T-cell (primary cell): ENCODE measurements at places on chromosomes 11 and 22.

DNA sequence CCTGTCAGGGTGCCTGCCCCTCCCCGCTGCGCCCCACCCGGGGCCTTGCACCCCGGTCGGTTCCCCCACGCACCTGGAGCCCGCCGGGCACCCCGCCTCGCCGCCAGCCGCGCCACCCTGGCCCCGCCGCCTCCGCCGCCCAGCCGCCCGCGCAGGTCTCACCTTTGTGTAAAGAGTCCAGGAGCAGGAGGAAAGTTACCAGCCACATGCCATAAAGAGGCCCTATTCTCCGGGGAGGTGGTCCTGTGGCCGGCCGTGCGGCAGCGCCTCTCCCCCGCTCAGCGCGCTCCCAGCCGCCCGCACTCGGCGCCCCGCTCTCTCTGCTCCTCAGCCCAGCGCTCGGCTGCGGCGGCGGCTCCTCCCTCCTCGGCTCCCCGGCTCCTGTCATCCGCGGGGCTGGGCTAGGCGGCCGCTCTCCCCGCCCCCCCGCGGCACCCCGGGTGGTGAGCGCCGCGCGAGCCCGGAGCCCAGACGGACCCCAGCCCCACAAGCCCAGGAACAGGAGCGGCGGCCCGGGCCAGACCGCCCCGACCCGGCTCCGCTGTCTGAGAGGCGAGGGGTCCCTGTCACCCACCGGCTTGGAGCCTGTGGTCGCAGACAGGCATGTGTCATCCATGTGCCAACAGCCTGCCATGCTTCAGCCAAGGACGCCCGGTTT is at the start of gene DSCAML1:
DSCAML1 (minus strand) TSS at position 345 of the 658 bp plus-strand sequence; CDS start at position 208, 137 bp downstream.
- H3K36me3 ChIP-seq, result no peaks in the 10 kb centered on the region
- H3K4me1 ChIP-seq, result peaks cover 23% of the 10 kb centered on the region
- no peak within 1 kb of the TSS for H3K27ac ChIP-seq
- peaks cover 9% of the 10 kb centered on the region for H3K27me3 ChIP-seq

GRCh38 chr22:37060801-37061610 is 9.5 kb downstream of the KCTD17 start:
- peaks cover 24% of the 10 kb centered on the region for H3K36me3 ChIP-seq
- DNase-seq, result no peak
- H3K4me1 ChIP-seq, result peaks cover 20% of the 10 kb centered on the region
- no peak overlapping the region for H3K4me3 ChIP-seq

DNA sequence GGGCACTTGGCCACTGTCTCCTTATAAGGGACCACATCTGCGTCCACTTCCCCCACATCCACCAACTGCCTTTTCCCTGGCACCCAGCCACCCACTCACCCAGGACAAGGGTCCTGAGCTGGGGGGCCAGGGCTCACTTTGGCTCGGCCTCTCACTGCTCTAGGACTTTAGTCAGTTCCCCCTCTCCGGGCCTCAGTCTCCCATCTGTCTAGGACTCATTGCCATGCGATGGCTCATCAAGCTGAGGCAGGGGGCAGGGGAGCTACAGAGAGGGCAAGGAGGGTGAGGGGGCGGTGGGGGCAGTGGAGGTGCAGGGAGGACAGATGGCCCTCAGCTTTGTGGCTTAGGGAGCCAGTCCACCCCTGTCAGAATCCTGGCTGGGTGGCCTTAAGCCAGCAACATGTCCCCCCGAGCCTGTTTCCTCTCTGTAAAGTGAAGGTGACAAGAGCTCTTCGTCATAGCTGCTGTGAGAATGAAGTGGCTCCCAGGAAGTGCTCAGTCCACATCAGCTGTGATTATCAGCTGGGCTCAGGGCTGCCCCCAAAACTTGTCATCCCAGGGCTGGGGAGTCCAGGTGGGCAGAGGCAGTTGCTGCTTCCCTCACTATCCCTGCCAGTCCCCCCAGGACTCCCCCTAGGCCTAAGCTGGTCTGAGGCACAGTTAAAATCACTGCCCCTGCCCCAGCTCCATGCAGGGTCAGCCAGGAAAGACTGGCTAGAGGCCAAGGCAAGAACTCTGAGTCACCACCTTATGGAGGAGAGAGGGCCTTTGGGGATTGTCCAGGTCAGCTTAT is 14.9 kb downstream of the RAC2 start:
- H3K4me1 ChIP-seq, result peaks cover 96% of the 10 kb centered on the region
- H3K4me3 ChIP-seq, result peak overlapping the region; percentile 34
- peaks cover 88% of the 10 kb centered on the region for H3K36me3 ChIP-seq

GRCh38 chr22:37316875-37317371 is 34.6 kb downstream of the CYTH4 start:
- H3K36me3 ChIP-seq, result peaks cover 22% of the 10 kb centered on the region
- DNase-seq, result peak; percentile 46
- H3K4me1 ChIP-seq, result peaks cover 54% of the 10 kb centered on the region
- peaks cover 4% of the 10 kb centered on the region for H3K27me3 ChIP-seq
- no peak overlapping the region for H3K27ac ChIP-seq

GRCh38 chr11:15641271-15642045 is 526.7 kb downstream of the INSC start:
- H3K4me1 ChIP-seq, result no peaks in the 10 kb centered on the region
- H3K27ac ChIP-seq, result no peak overlapping the region
- DNase-seq, result no peak
- no peaks in the 10 kb centered on the region for H3K36me3 ChIP-seq
- no peaks in the 10 kb centered on the region for H3K27me3 ChIP-seq

- no peak overlapping the region for H3K4me3 ChIP-seq
- no peak for DNase-seq
- H3K27me3 ChIP-seq, result peaks cover 14% of the 10 kb centered on the region
- no peaks in the 10 kb centered on the region for H3K4me1 ChIP-seq
- H3K36me3 ChIP-seq, result no peaks in the 10 kb centered on the region
Observed at GRCh38 chr11:12725055-12725862, 51.0 kb downstream of the TEAD1 start.

DNA sequence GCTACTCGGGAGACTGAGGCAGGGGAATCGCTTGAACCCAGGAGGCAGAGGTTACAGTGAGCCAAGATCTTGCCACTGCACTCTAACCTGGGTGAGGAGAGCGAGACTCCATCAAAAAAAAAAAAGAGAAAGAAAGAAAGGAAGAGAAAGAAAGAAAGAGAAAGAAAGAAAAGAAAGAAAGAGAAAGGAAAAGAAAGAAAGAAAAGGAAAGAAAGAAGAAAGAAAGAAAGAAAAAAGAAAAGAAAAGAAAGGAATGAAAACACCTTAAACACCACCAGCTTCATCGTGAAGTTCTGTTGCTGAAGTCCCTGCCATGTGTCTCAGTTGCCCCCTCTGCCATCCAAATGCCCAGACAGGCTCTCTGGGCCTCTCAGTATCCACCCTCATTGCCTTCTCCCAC is 9.9 kb upstream of the CXCR5 start:
- peaks cover 94% of the 10 kb centered on the region for H3K4me1 ChIP-seq
- no peaks in the 10 kb centered on the region for H3K36me3 ChIP-seq
- no peak overlapping the region for H3K4me3 ChIP-seq
- no peaks in the 10 kb centered on the region for H3K27me3 ChIP-seq
- no peak for DNase-seq
- peak overlapping the region; percentile 55 for H3K27ac ChIP-seq

- H3K36me3 ChIP-seq, result no peaks in the 10 kb centered on the region
- H3K27ac ChIP-seq, result no peak overlapping the region
- no peak for DNase-seq
- H3K4me1 ChIP-seq, result no peaks in the 10 kb centered on the region
- H3K27me3 ChIP-seq, result no peaks in the 10 kb centered on the region
Observed at GRCh38 chr22:32587449-32587848, 112.8 kb downstream of the FBXO7 start.

- peak overlapping the region; percentile 77 for H3K4me3 ChIP-seq
- DNase-seq, result no peak
- peaks cover 10% of the 10 kb centered on the region for H3K36me3 ChIP-seq
Observed at GRCh38 chr11:61392981-61393595, 701 bp downstream of the TMEM216 start.
